ENCODE measurements at places on chromosomes 16 and 17.
A peak's percentile ranks its signal among the peaks of the same experiment; 100 is the strongest.

- DNase-seq = no peak
Observed at GRCh38 chr16:75089486-75090202, 26.9 kb downstream of the LDHD start.

GRCh38 chr17:15250135-15250860 lies 14.8 kb downstream of the PMP22 start:
- DNase-seq = no peak

- no peak for DNase-seq
Observed at GRCh38 chr16:79370736-79371135, 229.8 kb downstream of the MAF start.

GRCh38 chr17:28379814-28380801 lies 8.6 kb downstream of the SARM1 start:
- DNase-seq = peak; percentile 62

GRCh38 chr16:50584033-50584722 lies 36.0 kb downstream of the NKD1 start:
- no peak for DNase-seq

- DNase-seq = no peak
Observed at GRCh38 chr16:25219070-25219737, 2.5 kb downstream of the AQP8 start.

DNA sequence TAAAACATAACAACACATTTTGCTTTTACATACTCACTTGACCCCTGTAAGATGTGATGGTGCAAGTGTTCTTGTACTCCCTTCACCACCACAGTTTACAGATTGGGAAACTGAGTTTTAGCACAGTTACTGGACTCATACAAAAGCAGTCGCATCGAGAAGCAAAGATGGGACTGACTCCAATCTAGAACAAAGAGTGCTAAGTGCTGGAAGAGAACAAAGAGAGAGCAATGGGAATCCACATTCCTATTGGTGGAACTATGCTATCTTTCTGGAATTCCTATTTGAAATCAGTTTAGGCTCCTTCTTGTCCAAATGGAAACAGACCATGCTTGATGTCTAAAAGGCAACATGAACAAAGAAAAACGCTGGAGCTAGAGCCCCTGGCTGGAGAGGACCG lies 9.1 kb downstream of the TOM1L2 start:
- no peak for DNase-seq

- DNase-seq = no peak
Observed at GRCh38 chr16:50812876-50813466, 71.1 kb downstream of the CYLD start.

DNA sequence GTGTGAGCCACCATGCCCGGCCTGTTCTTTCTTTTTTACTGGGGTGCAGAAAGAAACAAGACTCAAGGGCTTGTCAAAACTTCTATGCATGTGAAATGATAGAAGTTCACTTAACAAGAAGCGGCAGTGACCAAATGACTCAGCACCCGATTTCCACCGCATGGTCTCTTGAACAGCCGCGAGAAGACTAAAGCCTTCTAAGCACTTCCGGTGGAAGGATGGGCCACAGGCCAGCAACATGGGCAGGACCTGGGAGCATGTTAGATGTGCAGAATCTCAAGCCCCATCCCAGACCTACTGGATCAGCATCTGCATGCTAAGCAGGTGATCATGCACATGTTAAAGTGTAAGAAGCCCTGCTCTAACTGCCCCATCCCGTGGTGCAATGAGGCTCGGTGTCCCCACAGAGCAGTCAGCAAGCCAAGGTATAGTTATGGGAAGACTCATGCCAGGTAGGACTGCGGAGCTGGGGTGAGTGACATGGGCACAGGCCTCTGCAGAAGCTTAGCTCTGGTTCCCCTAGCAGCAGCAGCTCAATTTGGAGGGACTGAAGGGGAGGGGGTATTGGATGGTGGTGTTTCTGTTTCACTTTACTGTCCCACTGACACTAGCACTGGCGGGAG lies 88.5 kb upstream of the HNF1B start:
- DNase-seq = no peak

GRCh38 chr17:32275060-32276042 lies 9.7 kb downstream of the RHBDL3 start:
- no peak for DNase-seq

GRCh38 chr16:11314309-11314894 lies 30.9 kb upstream of the RMI2 start:
- DNase-seq = no peak

- no peak for DNase-seq
Observed at GRCh38 chr17:9272501-9273200, 251.3 kb downstream of the NTN1 start.

DNA sequence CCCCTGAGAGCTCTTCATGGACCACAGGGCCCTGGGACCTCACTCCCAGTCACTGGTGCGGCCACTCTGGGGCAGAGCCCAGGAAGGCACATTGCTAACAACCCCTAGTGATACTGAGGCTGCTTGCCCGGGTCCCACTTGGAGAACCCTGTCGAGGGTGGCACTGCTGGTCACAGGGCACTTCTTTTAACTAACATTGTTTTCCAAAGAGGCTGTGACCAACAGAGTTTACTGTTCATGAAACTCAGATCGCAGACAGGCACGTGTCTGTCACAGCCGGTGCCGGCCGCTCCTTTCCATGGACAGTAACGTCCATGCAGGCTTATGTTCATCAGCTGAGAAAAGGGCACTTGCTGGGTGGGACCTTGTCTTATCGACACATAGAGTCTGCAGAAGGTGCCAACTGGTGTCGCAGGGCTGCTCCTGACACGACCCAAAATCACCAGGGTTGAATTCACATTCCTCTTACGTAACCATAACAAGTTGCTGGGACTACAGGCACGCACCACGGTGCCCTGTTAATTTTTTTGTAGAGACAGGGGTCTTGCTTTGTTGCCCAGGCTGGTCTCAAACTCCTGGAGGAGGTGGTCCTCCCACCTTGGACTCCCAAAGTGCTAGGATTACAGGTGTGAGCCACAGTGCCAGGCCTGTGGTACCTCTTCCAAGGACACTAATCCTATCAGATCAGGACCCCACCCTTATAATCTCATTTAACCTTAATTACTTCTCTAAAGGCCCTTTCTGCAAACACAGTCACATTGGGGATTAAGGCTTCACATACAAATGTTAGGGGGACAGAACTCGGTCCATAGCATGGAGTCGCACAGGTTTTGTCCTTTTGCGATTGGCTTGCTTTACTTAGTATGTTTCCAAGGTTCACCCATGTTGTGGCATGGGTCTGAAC lies 1.2 kb upstream of the ZC3H18 start:
- DNase-seq = no peak

DNA sequence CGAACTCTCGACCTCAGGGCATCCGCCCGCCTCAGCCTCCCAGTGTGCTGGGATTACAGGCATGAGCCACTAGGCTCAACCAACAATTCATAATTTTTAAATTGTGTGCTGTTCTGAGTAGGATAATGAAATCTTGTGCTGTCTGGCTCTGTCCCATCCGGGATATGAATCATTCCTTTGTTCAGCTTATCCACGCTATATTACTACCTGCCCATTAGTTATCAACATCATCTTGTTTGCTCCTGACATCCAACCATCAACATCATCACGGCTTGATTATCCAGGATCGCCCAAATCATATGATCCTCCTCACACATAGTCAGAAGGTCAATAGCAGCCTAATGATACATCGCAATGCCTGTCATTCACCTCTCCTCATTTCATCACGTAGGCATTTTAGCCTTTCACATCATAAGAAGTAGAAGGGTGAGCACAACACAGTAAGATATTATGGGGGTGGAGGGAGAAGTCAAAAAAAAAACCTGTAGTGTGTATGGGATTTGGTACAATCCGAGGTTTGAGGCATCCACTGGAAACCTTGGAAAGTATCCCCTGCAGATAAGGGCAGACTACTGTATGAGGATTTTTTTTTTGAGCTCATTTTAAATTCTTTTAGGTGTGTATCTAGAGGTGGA lies 77.0 kb upstream of the SIAH1 start:
- no peak for DNase-seq

- no peak for DNase-seq
Observed at GRCh38 chr17:64390044-64390443, 616 bp downstream of the PECAM1 start.

GRCh38 chr17:12391468-12391867 lies 274.2 kb upstream of the MYOCD start:
- no peak for DNase-seq

- DNase-seq = no peak
Observed at GRCh38 chr16:67163999-67164558, 466 bp upstream of the HSF4 start.

GRCh38 chr16:85360323-85361277 lies 248.3 kb upstream of the CIBAR2 start:
- peak; percentile 38 for DNase-seq

GRCh38 chr17:62998665-62999393 lies 32.8 kb downstream of the TANC2 start:
- no peak for DNase-seq

- peak; percentile 46 for DNase-seq
Observed at GRCh38 chr16:68470461-68471150, 22.3 kb upstream of the SMPD3 start.

DNA sequence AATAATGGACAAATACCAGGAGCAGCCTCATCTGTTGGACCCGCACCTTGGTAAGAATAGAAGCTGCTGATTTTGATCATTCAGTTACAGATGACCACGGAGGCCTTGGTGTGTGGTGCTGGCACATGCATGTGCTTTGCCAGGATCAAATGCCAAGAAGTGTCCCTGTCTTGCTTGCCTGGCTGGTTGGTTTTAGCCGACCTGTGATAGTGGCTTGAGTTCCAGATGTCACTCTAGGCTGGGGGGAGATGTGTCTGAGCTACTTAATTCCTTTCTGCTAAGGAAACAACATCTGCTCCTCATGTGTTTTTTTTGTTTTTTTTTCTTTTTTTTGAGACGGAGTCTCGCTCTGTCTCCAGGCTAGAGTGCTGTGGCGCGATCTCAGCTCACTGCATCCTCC lies 4.3 kb downstream of the TBCD start:
- DNase-seq = no peak

GRCh38 chr17:60335289-60335688 lies 56.6 kb downstream of the USP32 start:
- DNase-seq = no peak

GRCh38 chr17:30821871-30822723 lies 2.4 kb downstream of the CRLF3 start:
- no peak for DNase-seq

DNA sequence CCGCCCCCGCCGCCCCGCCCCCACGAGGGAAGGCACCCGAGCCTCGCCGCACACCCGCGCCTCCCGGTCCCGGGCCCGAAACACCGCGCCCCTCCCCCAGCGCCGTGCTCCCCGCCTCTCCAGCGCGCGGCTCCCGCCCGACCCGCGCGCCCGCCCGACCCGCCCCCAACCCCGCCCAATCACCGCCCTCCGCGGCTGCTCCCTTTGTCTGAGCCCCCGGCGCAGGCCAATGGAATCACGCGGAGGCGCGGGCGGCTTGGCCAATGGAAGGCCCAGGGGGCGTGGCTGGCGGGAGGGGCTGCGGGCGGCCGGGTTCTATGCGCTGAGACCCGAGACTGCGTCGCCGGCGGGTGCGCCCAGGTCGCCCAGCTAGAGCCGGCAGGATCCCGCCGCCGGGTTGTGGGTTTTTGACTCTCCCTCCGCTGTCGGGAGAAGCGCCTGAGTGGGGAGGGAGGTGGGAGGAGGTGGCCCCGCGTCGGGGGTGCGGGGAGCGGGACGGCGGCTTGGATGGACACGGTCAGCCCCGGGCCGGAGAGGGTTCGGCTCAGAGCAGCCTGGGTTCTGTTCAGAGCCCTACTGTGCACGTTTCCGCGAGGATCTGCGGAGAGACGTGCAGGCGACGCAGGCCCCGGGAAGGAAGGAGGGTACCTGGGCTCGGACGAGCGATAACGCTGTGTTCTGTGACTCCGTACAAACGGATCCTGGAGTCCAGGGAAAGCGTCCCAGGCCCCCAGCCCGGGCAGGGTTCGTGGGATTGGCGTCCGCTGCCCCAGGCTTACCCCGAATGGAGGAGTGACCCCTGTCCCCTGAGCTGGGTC lies 49.0 kb upstream of the BAHCC1 start:
- peak; percentile 98 for DNase-seq

DNA sequence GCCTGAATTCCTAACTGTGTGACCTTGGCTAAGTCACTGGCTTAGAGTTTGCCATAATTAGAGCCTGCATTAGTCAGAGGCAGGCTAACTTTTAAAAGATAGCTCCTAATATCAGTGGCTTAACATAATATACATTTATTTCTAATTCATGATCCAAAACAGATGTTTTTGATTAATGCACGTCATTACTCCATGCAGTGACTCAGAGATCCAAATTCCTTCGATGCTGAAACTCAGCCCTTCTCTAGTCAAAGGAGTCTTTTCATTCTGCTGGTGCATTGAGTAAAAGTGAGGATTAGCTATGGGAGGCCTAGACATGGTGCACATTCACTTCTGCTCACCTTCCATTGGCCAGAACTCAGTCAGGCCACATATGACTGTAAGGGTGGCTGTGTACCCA lies 49.8 kb downstream of the IRX3 start:
- no peak for DNase-seq

GRCh38 chr17:56173958-56174835 lies 20.9 kb downstream of the ANKFN1 start:
- DNase-seq = no peak

GRCh38 chr17:32958418-32958817 lies 30.5 kb downstream of the TMEM98 start:
- no peak for DNase-seq

DNA sequence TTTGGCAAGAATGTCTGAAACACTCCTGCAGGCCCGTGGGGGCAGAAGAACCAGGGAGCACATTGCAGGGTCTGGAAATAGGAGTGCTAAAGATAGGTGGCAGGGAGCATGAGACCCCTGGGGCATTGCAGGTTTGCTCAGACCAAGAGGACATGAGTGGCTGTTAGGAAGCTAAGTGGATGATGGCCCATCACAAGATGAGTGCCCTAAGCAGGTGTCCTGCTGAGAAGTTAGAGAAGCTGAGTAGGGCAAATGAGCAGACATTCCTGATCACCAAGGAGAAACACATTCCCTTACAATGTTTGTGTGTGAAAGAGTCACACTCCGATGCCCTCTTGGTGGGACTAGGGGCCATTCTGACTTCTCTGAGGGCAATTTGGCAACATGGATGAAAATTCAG lies 9.9 kb downstream of the MLYCD start:
- no peak for DNase-seq

GRCh38 chr16:69111876-69112230 lies 6.4 kb downstream of the HAS3 start:
- no peak for DNase-seq

DNA sequence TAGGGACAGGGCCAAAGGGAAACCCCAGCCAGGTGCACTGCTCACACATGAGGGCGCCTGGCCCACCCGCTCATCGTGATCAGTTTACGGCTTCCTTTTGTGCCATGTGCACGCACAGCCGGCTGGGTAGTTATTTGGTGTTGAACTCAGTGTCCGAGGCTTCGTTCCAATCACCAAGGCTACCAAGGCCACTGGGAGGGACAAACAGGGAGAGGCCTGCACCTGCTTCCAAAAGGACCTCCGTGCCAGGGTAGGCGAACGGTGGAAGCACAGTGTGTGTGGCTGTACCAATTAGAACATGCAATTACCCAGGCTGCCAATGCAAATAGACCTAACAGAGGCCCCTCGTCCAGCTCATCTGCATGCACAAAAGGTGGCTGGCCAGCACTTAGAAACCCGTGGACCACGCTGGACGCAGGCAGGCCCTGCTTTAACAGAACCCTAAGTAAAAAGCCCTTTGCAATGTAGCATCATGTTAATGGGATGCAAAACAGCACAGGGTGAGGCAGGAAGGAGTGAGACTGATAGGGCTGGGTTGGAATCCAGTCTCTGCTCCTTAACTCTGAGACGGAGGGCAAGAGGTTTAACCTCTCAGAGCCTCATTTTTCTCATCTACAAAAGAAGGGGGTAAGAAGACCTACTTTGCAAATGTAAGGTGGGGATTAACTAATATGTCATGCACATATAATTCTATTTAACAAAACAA lies 204.0 kb downstream of the XYLT1 start:
- DNase-seq = peak; percentile 88

- no peak for DNase-seq
Observed at GRCh38 chr17:80446645-80447405, 29.6 kb downstream of the NPTX1 start.

Measured in mucosa of gallbladder (tissue), 1 donor.